CD4-positive, alpha-beta T cell treated with Interleukin-6 at 100 ng/mL for 8 hours (primary cell): ENCODE measurements at places on chromosomes 13 and 19.

- no peak for DNase-seq
These were observed 10.7 kb downstream of the NLRP8 start for GRCh38 chr19:55958356-55958755.

DNA sequence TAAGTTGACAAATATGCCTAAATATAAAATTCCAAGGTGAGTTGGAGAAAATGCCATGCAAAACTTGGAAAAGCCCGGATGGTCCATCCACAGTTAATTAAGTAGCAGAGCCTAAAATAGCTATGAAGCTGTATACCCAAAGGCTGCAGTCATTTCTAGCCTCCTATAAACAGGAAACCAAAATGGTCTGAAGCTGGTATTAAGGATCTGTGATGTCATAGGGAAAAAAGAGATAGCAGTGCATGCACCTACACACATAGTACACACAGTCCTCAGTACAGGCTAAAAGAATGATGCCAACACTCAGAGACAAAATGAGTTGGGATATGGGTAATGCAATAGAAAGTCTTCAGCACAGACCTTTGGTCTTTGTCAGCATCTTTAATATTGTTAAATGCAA lies 736.9 kb downstream of the EFNB2 start:
- DNase-seq = no peak

DNA sequence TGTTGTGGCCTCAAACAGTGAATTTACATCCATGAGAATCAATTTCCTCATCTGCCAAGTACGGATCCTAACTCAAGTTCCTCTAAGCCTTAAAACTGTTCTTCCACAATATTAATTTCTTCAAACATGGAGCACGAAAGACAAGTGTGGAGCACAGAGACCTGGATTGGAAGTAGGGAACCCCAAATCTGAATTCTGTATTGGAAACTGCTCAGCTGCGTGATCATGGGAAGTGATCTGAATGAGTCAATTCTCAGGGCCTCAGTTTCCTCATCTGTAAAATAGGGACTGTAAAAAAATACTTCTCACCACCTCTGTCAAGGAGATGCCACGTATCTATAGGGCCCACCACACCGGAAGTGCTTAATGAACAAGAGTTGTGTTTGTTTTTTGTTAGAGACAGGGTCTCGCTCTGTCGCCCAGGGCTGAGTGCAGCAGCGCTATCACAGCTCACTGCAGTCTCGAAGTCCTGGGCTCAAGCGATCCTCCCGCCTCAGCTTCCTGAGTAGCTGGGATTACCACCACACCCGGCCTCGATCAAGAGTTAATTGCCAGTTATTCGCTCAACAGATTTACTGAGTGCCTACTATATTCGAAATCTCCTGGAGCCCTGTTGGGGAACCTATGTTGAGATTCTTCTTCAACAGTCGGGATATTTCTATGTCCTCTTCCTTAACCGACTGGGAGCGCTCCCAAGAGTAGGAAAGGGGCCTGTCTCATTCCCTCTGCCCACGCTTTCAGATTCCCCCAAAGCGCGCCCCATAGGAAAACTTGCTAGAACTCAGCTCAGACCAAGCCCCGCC lies 1.6 kb downstream of the SERTAD3 start:
- DNase-seq = no peak

- no peak for DNase-seq
These were observed 3.4 kb downstream of the ZNF607 start for GRCh38 chr19:37716140-37716539.

- peak; percentile 73 for DNase-seq
These were observed at the start of gene ITM2B for GRCh38 chr13:48233046-48233888. Gene ITM2B, plus strand, starts transcription at chr13:48233206. Its CDS starts 155 bp downstream, at chr13:48233361.

DNA sequence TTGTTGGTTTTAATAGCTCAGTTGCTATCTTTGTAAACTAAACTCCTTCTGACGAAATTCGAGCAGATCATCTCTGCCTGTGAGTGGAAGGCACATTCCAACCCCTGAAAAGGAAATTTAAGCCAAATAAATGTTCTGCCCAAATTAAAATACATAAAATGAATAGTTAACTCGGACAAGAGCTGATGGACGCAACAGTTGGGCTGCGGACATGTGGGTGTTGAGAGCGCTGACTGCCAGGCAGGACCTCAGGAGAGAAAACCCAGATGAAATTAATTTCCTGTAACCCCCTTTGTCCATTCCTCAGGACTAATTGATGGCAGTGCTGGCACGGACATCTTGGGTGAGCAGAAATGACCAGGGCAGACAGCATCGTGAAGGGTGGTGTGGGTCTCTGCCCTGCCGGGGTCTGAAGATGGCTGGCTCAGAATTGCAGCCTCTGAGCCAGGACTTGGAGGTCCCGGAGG lies 86.5 kb downstream of the TSHZ3 start:
- DNase-seq = no peak

- DNase-seq = no peak
These were observed 30.3 kb downstream of the ZNF823 start for GRCh38 chr19:11708457-11708856.

DNA sequence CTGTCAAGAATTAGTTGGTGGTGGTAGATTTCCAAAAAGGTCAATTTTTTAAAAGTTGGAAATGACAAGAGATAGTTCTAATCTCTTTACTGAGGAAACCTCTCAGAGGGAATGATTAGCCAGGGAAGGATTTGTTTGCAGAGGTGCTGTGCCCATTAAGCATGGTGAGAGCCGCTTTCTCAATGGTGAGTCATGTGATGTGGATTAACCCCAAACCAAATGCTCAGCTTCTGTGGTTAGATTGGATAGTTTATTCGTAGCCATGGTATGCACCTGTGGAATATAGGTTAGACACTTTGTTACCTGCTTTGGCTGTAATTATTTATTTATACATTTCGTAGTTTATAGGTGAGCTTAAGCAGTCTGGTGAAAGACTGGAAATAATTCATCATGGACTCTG lies 7.1 kb downstream of the HNRNPM start:
- no peak for DNase-seq

DNA sequence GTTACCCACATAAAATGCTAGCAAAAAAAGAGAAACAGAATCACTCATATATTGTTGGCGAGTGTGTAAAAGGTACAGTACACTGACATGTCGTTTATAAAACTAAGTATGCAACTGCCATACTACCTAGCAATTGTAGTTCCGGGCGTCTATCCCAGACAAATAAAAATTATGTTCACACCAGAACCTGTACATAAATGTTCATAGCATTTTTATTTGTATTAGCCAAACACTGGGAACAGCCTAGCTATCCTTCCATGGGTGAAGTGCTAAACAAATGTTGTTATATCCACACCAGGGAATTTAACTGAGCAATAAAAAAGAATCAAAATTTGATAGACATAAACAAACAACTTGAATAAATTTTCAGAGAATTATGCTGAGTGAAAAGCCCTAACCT lies 28.9 kb upstream of the POSTN start:
- DNase-seq = no peak

DNA sequence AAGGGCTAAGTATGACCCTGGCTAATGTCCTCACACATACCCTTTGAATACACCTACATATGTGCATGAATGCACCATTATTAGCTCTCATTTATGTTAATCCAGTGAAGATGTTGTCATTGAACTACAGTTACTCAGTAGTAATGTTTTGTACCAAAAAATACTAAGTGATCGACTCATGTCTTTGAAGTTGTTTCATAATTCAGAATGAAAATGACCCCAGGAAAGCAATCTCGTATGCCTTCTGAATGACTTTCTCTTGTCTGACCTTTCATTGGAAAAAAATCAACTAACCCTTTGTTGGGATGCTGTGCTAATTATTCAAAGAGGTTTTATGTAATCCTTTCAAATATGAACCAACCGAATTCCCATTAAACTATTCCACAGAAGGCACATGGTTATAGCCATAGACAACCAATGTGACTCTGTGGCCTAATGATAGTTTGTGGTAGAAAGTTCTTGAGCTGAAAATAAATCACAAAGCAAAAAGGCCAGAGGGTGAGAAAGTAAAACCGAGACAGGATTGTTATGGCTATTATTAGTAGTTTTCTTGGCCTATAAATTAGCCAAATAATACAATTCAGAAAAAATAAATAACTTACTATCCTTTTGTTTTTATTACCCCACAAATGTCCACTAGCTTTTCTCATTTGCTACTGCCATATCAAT lies 86.8 kb upstream of the STARD13 start:
- DNase-seq = no peak

DNA sequence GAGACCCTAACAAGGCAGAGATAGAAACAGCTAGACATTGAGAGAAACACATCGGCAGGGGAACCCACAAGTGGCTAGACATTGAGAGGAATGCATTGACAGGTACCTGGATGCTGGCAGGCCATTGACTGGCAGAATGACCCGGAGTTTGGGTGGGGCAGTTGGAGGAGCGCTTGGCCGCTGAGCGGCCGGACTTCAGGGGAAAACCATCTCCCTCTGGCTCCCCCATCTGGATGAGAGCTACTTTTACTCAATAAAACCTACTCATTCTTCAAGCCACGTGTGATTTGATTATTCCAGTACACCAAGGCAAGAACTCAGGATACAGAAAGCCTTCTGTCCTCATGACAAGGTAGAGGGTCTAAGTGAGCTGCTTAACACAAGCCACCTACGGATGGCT lies 473.4 kb downstream of the SLITRK5 start:
- DNase-seq = no peak

DNA sequence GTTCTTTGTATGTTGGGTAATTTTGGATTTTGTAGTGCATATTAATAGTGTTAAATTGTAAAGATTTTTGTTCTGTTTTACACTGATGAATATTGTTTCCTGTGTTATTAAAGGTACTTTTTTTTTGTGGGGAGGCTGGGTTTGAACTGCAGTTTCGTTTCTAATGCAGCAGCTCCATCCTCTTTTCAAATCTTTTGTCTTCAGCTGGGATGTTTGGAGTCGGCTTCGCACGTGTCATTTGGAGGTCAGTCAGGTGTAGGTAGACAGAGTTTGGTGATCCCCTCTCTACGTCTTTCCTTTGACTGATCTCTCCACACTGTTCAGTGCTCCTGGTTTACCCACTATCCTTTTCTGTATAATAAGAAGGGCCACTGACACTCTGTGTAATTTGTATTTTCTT lies 30.3 kb downstream of the TDRD3 start:
- no peak for DNase-seq

- no peak for DNase-seq
These were observed 11.9 kb upstream of the TPM4 start for GRCh38 chr19:16064209-16064889.

- no peak for DNase-seq
These were observed 108.1 kb upstream of the GJB6 start for GRCh38 chr13:20340136-20340758.

DNA sequence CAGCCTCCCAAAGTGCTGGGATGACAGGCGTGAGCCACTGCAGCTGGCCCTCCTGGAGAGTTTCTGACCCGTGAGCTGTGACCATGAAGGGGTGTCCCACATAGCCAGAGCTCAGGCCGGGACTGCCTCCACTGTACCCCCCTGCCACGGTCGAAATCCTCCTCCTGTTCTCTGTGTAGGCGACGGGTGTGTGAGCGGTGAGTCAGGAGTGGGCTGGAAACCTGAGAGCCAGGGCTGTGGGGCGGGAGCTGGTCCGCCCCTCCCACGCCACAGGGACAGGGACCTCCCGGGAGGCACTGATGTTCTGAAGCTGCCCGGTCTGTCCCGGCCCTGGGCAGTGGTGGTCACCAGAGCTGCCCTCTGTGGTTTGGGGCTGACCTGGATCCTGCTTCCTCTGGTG lies 3.9 kb downstream of the WDR18 start:
- no peak for DNase-seq

- peak; percentile 53 for DNase-seq
These were observed 434 bp upstream of the FNDC3A start for GRCh38 chr13:48975101-48975855.

DNA sequence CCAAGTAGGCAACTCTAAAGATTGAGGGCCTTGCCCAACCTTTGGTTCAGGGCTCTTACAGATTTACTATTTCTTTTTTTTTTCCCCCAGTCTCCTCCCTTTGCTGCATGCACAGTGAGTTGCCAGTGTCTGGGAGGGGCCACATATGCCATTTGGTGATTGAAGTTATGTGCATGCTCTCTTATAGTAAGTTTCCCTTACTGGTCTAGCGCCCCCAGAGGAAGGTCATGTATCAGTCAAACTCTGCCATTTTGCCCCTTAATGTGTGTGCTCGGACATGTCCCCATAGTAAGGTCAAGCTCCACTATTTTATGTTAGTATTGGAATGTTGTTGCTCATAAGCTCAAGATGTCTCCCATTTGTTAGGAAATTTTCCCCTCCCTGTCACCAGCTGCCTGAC lies 1138.0 kb upstream of the SLC10A2 start:
- DNase-seq = no peak

- DNase-seq = no peak
These were observed 3.1 kb downstream of the BCAT2 start for GRCh38 chr19:48807590-48808308.

DNA sequence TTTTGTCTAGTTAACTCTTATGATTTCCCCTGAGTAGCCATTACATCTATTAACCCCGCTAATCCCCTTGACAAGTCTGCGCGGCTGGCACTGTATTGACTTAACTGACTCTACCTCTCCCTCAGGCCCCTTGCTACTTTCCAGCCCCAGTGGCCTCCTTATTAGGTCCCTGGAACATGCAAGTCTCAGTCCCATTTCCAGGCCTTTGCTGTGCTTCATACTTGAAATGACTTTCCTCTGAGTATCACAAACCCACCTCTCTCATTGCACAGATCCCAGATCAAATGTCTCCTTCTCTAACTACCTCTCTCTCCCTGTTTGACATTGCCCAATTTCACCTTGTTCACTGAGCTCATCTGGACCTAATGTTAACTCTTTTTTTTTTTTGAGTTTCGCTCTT lies 13.2 kb downstream of the SPACA6 start:
- no peak for DNase-seq

GRCh38 chr13:50389726-50390125 lies 374.5 kb downstream of the KCNRG start:
- DNase-seq = no peak

DNA sequence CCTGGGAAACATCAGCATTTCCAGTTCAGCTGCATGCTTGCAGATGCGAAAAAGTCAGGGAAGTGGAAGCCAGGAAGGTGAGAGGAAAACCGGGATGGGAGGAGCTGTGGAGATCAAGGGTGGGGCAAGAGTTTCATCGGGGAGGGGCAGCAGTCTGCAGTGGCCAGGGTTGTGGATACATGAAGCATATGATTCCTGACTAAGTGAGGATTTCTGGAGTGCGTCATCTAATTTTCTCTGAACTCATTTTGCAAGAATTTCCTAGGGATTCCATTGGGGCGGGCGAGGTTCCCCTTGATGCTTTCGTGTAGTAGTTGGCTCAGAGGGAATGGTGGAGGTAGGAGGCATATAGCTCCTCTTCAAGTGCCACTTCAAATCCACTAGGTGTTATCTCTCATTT lies 344.1 kb upstream of the TMTC4 start:
- DNase-seq = no peak
